Brain (organoid and tissue), 16 donors: ENCODE measurements at places on chromosomes 1 and 21. TPM values are rescaled to one million over a fixed set of nuclear protein-coding genes. Genes with fewer than 3 reads are reported as not detected.

The SELP gene
- 0.29 TPM for polyA plus RNA-seq

The RGS18 gene
- not detected for polyA plus RNA-seq

The NBPF12 gene
- 7.9 TPM for polyA plus RNA-seq

The LHX4 gene
- polyA plus RNA-seq: 0.19 TPM

The HES4 gene
- 4.9 TPM for polyA plus RNA-seq

The RGS7 gene
- polyA plus RNA-seq: 12.1 TPM

The OR2L5 gene
- polyA plus RNA-seq: not detected

The KIF14 gene
- polyA plus RNA-seq: 1.8 TPM

The SPRR2F gene
- polyA plus RNA-seq: not detected

The TPTE gene
- not detected for polyA plus RNA-seq

The ADORA3 gene
- polyA plus RNA-seq: 4.2 TPM

The CLDN17 gene
- polyA plus RNA-seq: not detected

The ARHGEF16 gene
- 13.5 TPM for polyA plus RNA-seq

The TRABD2B gene
- 0.17 TPM for polyA plus RNA-seq

The TACSTD2 gene
- polyA plus RNA-seq: 0.39 TPM

The TMEM35B gene
- 18.5 TPM for polyA plus RNA-seq

The LHX8 gene
- not detected for polyA plus RNA-seq

The CD84 gene
- 0.49 TPM for polyA plus RNA-seq

The RORC gene
- 3.1 TPM for polyA plus RNA-seq

The CD1D gene
- polyA plus RNA-seq: 0.19 TPM

The SHE gene
- polyA plus RNA-seq: 1.6 TPM

The TSTD1 gene
- 134 TPM for polyA plus RNA-seq

The CHD5 gene
- 13.5 TPM for polyA plus RNA-seq

The MTF1 gene
- polyA plus RNA-seq: 5.0 TPM

The VHLL gene
- not detected for polyA plus RNA-seq

The LAD1 gene
- 5.7 TPM for polyA plus RNA-seq

The CLDN8 gene
- polyA plus RNA-seq: not detected

The REN gene
- polyA plus RNA-seq: 0.31 TPM

The KIF21B gene
- polyA plus RNA-seq: 34.3 TPM

The UTS2 gene
- polyA plus RNA-seq: not detected

The OR2T29 gene
- not detected for polyA plus RNA-seq

The ACTA1 gene
- 0.88 TPM for polyA plus RNA-seq

The EIF4G3 gene
- polyA plus RNA-seq: 44.0 TPM

The SERPINC1 gene
- 0.22 TPM for polyA plus RNA-seq

The GREM2 gene
- 0.76 TPM for polyA plus RNA-seq

The TMPRSS15 gene
- not detected for polyA plus RNA-seq
